ENCODE measurements at places on chromosomes 5 and 9. TPM values are rescaled to one million over a fixed set of nuclear protein-coding genes. Genes with fewer than 3 reads are reported as not detected.
A peak's percentile ranks its signal among the peaks of the same experiment; 100 is the strongest.

- no peaks in the 10 kb centered on the region for H3K27me3 ChIP-seq
- no peak for DNase-seq
- H3K27ac ChIP-seq = no peak overlapping the region
- no peak overlapping the region for H3K4me3 ChIP-seq
- H3K4me1 ChIP-seq = no peaks in the 10 kb centered on the region
Measured at GRCh38 chr9:107999890-108000289, 510.3 kb upstream of the KLF4 start.

DNA sequence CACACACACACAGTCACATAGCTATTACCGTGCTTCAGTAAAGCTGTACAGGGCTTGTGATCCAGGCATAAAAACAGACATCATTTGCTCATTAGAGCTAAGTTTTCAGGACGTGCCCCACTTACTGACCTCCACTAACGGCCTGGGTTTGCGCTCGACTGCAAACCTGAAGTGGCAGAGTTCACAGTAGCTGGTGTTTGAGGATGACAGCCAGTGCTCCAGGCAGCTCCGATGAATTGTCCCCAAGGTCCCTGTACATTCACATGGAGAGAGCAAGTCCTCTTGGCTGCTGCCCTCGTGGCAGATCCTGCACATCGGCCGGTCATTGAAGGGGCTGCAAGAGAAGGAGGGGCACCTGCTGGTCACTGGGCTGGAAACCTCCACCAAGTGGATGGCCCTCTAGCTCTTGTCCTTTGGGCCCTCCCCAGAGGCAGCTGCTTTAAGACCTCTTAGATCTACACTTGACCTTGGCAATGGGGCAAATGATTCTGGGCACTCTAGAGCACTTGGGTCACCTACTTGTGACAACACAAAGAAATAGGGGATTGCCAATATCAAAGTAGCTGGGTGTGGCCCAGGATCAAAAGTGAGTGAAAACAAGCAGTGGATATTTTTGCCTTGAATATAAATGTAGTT lies 115.4 kb downstream of the MARCHF3 start:
- H3K27me3 ChIP-seq = no peaks in the 10 kb centered on the region
- peaks cover 9% of the 10 kb centered on the region for H3K4me1 ChIP-seq
- peaks cover 28% of the 10 kb centered on the region for H3K36me3 ChIP-seq
- no peak overlapping the region for H3K4me3 ChIP-seq
- no peak for DNase-seq
- no peak overlapping the region for H3K27ac ChIP-seq

The SCGB3A2 gene
- total RNA-seq = not detected

DNA sequence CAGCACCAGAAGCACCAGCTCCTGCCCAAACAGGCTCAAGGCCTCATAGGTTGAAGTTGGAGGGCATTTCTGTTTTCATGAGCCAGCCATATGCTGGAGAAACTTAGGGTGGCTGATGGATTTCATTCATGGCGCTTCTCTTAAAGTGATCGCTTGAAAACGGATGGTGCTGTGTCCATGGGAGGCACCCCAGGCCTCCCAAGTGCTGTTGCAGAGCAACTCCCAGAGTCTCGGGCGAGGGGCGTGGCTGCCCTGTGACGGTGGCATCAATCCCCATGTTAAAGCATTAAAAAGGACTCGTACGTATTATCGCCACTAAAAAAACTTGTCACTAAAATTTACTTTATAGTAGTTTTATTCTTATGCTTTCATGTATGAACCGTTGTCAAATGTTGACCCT lies 128.3 kb downstream of the MRPL36 start:
- no peak overlapping the region for H3K4me3 ChIP-seq
- DNase-seq = no peak
- H3K4me1 ChIP-seq = peaks cover 2% of the 10 kb centered on the region

- H3K4me1 ChIP-seq = no peaks in the 10 kb centered on the region
- no peaks in the 10 kb centered on the region for H3K36me3 ChIP-seq
- no peak for DNase-seq
- no peaks in the 10 kb centered on the region for H3K27me3 ChIP-seq
- no peak overlapping the region for H3K27ac ChIP-seq
- no peak overlapping the region for H3K4me3 ChIP-seq
Measured at GRCh38 chr9:75001719-75002421, 26.2 kb downstream of the CARNMT1 start.

DNA sequence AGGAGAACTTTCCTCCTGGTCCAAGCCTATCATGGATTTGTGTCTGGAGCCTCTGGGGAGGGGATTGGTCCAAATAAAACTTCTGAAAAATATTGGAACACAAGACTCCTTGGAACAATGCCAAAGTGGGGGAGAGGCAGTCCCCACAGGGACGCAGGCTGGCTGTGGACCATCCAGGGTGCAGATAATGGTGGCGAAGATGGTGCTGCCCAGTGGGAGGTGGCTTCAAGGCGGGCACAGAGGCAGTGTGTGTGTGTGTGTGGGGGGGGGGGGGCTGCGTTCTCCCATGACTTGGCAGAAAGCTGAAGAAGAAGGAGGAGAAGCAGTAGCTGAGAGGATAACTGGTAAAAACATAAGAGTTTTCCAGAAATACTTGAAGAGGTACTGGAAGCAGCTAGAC lies 186.4 kb downstream of the MELK start:
- H3K4me3 ChIP-seq = no peak overlapping the region
- H3K27me3 ChIP-seq = peaks cover 7% of the 10 kb centered on the region
- H3K4me1 ChIP-seq = no peaks in the 10 kb centered on the region

DNA sequence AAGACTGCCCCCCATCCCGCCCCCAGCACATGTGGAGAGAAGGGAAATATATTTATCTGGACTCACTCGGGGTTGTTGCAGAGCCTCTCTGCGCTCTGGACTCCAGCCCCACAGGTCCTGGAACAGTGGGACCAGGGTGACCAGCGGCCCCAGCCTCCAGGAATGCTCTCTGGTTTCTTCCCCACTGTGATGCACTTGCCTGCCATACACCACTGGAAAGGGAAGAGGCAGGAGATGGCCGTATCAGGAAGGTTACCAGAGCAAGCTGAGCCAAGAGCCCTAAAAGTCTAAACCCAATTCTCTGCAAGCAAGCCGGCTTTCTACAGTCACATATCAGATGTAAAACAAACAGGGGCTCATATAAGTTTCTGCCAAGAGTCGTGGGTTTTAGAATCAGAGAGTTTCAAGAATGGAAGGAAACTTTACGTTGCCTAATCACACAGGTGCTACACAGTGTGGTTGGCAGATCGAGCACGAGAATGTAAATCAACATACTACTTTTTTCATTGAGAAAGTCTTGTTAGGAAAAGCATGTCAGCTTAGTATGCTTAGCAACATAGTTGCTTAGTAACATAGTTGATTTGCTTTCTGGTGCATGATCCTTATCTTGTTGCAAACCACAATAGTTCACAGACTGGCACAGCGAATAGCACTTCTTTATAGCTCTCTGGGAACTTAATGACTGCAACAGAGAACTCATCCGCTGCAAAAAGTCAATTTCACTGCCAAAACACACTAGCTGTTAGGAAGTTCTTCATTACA lies 201.2 kb downstream of the TARS1 start:
- H3K36me3 ChIP-seq = no peaks in the 10 kb centered on the region
- no peaks in the 10 kb centered on the region for H3K4me1 ChIP-seq
- H3K27me3 ChIP-seq = no peaks in the 10 kb centered on the region

The MED7 gene
- total RNA-seq = 7.8 TPM

The SHISAL2B gene
- total RNA-seq = not detected

The NEURL1B gene
- total RNA-seq = 12.1 TPM

The WDR38 gene
- total RNA-seq = not detected

The FOXD4L5 gene
- total RNA-seq = not detected

DNA sequence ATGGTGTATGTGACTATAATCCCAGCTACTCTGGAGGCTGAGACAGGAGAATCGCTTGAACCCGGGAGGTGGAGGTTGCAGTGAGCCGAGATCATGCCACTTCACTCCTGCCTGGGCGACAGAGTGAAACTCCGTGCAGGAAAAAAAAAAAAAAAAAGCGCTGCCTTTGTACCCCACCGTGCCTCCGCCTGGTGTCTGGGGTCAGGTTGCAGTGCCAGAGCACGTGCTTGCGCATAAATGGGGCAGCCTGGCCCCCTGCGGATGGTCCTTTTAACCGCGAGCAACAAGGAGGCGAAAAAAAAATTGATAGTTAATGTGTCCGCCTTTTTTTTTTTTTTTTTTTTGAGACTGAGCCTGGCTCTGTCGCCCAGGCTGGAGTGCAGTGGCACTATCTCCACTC lies 6.3 kb upstream of the CCNB1 start:
- DNase-seq = no peak
- H3K4me3 ChIP-seq = no peak overlapping the region
- H3K27ac ChIP-seq = no peak overlapping the region
- H3K27me3 ChIP-seq = no peaks in the 10 kb centered on the region

GRCh38 chr9:83065233-83065632 lies 2.3 kb upstream of the RASEF start:
- H3K4me1 ChIP-seq = peaks cover 8% of the 10 kb centered on the region
- no peak overlapping the region for H3K4me3 ChIP-seq
- H3K36me3 ChIP-seq = no peaks in the 10 kb centered on the region
- no peak overlapping the region for H3K27ac ChIP-seq
- H3K27me3 ChIP-seq = peaks cover 55% of the 10 kb centered on the region

DNA sequence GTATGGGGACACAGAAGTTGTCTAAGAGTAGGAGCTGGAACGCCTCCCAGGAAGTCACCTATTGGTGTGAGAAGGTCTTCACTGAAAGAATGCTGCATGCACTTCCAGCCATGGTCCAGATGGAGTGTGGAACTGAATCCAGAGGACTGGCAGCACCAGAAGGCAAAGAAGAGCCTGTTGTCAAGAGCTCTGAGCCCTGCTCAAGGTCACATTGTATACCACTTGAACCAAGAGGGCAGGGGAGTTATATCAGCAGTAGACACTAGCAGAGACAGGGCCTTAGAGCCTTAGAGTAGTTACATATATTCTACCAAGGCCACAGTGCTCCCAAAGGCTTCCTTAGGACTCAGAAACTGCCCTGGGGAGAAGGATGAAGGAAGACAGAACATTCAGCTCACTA lies 130.8 kb upstream of the POC5 start:
- H3K27ac ChIP-seq = no peak overlapping the region
- H3K4me1 ChIP-seq = no peaks in the 10 kb centered on the region
- DNase-seq = no peak
- no peaks in the 10 kb centered on the region for H3K27me3 ChIP-seq

GRCh38 chr5:63022403-63022802 lies 443.8 kb downstream of the LRRC70 start:
- no peaks in the 10 kb centered on the region for H3K36me3 ChIP-seq
- no peak for DNase-seq
- H3K4me3 ChIP-seq = no peak overlapping the region
- H3K4me1 ChIP-seq = no peaks in the 10 kb centered on the region
- no peaks in the 10 kb centered on the region for H3K27me3 ChIP-seq
- H3K27ac ChIP-seq = no peak overlapping the region

DNA sequence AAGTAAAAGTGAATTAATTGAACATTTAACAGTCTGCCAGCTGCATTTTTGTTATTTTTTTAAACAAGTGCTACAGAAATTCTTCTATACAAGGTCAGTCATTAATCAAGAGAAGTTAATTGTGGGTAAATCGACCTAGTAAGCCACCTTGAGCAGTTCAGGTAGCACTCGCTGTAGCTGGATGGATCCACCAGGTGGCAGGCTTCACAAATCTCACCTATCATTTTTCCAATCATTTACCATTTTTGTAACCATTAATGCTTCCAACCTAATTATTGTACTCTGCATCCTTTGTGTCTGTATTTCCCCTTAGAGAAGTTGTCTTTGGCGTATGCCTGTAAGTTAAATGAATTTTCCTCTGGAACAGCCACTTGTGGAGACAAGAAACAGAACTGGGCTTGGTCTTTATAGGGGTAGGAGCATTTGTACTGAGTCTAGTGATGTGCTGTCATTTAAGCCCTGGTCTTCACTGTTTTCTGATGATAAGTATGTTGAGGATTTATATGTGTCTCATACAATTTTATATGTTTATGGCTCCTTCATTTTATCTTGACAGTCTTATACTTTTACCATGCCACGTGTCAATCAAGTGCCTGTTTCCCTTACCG lies 39.5 kb downstream of the CD180 start:
- peaks cover 22% of the 10 kb centered on the region for H3K36me3 ChIP-seq
- H3K4me1 ChIP-seq = peaks cover 17% of the 10 kb centered on the region
- H3K4me3 ChIP-seq = no peak overlapping the region
- DNase-seq = no peak

- H3K36me3 ChIP-seq = no peaks in the 10 kb centered on the region
- H3K4me3 ChIP-seq = no peak overlapping the region
- H3K27me3 ChIP-seq = no peaks in the 10 kb centered on the region
- no peak for DNase-seq
- H3K4me1 ChIP-seq = no peaks in the 10 kb centered on the region
Measured at GRCh38 chr9:117305454-117305853, 109.4 kb downstream of the ASTN2 start.

- no peaks in the 10 kb centered on the region for H3K4me1 ChIP-seq
- no peak for DNase-seq
- no peaks in the 10 kb centered on the region for H3K27me3 ChIP-seq
- H3K36me3 ChIP-seq = no peaks in the 10 kb centered on the region
- no peak overlapping the region for H3K4me3 ChIP-seq
Measured at GRCh38 chr9:82621447-82621846, 441.5 kb downstream of the RASEF start.

DNA sequence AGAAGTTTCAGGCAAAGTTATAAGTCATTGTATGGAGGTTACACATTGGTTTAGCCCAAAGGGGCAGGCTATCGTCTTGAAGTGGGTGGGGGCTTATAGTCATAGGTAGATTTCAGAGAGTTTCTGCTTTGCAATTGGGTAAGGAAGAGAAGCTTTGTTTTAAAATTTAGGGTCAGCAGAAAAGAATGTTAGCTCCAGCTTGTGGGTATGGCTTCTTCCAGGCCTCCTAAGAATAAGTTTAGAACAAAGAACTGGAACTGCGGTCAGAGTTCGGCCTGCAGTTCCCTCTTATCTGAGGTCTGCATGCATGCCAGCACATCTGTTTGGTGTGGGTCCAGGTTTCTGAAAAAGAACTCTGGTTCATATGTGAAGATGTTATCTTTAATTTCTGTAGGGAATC lies 96.1 kb downstream of the CYFIP2 start:
- H3K36me3 ChIP-seq = no peaks in the 10 kb centered on the region
- DNase-seq = no peak
- H3K4me1 ChIP-seq = no peaks in the 10 kb centered on the region

The GPX3 gene
- 504 TPM for total RNA-seq

DNA sequence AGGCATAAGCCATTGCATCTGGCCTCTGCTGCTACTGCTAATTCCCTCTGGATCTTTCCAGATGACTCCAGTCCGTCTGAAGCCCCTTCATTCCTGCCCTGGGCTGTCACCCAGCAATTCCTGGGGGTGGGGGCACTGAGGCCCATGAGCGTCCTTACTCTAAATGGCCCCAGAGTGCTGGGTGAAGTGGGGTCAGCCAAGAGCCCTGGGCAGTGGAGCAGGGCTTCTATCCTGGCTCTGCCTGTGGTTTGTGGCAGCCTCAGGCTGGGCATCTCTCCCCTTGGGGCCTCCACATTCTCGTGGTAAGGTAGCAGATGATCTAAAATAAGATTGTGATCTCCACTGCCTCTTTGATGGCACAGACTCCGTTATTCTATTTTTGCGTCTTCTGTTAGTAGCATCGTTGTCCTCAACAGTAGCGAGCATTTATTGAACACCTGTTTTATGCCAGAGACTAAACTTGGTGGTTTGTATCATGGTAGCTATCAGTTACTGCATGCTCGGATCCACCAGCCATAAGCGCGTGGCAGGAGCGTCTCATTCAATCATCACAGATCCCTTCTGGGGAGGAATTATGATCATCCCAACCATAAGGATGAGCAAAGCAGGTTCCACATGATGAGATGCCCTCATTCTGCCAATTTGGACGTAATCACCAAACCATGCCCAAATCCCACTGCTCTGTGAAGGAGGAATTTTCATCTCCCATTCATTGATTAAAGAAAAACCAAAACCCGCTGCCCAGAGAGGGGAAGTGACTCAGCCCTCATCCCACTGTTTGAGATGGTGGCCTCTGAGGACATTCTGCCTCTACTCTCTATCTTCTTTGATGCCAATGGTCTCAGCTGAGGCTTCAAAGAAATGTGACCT lies 21.9 kb upstream of the DUSP1 start:
- peak overlapping the region; percentile 89 for H3K27ac ChIP-seq
- peaks cover 75% of the 10 kb centered on the region for H3K4me1 ChIP-seq
- peak; percentile 69 for DNase-seq
- H3K4me3 ChIP-seq = no peak overlapping the region
